Left lung (tissue), 14 donors: ENCODE measurements at places on chromosomes 7 and 10. TPM values are rescaled to one million over a fixed set of nuclear protein-coding genes. Genes with fewer than 3 reads are reported as not detected.

ITPRID1 gene
- 0.09 TPM for polyA plus RNA-seq

ATAD1 gene
- polyA plus RNA-seq: 51.3 TPM

GRCh38 chr7:74396993-74397392 is 56.7 kb upstream of the GTF2IRD1 start:
- no peak for DNase-seq

DNA sequence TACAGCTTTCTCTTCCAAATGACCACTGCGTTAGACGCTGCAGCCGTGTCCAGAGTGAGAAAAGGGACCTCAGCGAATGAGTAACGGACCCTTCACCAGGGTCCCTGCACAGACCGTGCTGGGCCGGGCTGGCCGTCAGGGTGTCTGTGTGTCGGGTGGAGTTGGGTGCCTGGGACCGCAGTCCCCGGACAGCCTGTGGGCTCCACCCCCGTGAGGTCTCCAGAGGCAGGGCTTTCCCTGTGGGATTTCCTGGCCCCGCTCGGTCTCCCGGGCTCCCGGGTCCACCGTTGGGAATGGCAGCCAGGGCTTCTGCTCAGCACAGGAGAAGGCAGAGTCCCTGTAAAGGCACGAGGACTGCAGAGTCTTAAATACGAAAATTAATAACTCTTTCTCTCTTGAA is 509.7 kb downstream of the TCERG1L start:
- DNase-seq: no peak

DNA sequence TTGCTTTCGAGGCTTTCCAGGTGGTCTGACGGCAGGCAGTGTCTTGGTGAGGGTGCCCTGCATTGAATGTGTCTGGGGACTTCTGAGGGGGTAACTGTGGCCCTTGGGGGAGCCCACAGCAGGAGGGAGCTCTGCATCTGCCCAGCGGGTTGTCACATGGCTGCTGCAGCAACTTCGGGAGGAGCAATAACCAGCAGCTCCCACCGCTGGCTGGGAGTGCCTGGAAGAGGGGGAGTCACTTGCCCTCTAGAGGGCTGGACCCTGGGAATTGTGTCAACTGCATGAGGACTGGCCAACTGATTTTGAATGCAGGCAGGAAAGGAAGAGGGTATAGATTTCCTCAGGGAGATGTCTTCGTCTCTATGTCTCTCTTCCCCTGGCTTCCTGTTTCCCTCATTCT is 26.4 kb downstream of the C10orf120 start:
- DNase-seq: no peak

DNA sequence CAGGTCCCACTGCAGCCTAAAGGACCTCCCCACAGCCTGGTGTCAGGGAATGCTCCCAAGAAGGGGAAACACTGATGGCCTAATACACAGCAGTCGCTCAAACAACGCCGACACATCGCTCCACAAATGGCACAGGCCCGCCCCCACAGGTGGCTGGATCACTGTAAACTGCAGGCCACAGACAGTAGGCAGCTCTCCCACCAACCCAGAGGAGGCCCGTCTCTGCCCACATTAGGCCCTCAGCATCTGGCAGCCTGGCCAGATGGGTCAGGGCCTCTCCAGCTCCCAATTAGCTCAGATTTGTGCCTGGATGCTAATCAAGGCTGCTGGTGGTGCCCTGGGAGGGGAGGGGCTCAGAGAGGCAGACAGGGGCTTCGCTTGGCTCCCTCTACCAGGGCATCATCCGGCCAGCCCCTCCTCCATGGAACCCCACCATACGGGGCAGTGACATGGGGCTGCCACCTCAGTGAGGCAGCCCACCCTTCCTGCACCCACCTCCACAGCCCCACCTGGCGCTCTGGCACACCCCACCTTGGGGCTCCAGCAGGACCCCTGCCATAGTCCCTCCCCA is 42.7 kb downstream of the CAMK2B start:
- DNase-seq: no peak

DNA sequence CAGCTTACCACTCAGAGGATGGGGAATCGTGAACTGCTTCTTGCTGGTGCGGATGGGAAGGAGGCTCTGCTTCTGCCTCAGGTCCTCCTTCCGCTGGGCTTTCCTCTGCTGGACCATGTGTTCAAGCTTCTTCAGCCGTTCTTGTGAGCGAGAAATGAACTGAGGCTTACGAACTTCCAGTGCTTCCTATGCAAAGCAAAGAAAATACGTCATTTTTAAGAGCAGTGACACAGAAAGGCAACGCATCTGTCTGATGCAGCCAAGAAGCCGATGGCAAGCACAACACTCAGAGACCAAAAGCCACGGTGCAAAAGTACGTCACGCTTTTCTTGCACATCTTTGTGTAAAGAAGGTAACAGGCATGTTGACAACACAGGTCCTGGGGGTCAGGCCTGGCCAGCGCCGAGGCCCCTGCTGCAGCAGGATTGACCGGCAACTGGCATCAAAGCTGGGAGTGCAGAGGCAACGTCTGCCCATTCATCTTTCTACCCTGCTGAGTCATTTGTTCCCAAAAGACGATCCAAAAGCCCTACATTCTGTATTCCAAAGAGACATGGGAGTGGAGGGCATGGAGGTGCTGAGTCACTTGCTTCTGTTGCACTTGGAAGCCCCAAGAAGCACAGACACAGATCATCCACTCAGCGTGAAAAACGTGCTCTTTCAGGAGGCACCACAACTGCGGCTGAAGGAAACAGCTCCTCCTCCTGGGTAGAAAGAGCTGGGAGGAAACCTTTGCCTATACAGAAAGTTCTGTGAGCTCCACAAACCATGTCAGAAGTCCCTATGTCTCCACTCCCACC is 71.0 kb upstream of the ADAM12 start:
- DNase-seq: no peak

GRCh38 chr7:102897856-102898531 is 14.8 kb upstream of the LRRC17 start:
- DNase-seq: no peak

- no peak for DNase-seq
These were observed 18.3 kb upstream of the PODXL start for GRCh38 chr7:131574741-131575140.

DNA sequence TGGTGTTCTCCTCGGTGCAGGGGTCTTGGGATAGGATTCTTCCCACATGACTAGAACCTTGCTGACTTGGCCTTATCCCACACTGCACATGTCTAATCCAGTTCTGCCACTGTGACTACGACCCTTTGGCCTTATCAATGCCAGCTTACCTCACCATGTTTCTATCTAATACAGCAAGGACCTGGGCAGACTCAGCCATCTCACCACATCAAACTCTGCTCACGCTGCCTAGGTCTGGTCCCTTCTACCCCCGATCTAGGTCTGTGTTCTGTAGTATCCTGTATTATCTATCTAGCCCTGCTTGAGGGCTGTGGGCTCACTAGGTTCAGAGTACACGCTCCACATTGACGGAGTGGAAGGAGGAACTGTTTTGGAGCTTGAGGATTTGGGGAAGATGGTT is 282.4 kb downstream of the HPSE2 start:
- no peak for DNase-seq

DNA sequence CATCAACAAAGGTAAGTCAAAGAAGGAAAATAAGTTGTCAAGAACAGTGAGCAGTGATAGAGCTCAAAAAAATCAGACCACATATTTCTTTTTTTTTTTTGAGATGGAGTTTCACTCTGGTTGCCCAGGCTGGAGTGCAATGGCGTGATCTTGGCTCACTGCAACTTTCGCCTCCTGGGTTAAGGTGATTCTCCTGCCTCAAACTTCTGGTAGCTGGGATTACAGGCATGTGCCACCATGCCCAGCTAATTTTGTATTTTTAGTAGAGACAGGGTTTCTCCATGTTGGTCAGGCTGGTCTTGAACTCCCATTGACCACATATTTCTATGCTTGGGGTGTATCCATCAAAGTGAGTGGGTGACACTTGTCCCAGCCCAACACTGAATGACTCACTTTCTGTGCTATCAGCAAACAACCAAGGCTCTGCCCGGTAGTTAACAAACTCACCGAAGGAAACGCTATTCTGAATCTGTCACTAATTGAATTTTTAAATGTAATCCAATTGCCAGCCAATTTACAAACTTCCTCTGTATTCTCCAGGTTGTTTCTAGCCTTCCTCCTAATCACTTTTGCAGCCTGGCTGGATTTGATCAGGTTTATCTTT is 19.6 kb upstream of the SMNDC1 start:
- DNase-seq: no peak

DNA sequence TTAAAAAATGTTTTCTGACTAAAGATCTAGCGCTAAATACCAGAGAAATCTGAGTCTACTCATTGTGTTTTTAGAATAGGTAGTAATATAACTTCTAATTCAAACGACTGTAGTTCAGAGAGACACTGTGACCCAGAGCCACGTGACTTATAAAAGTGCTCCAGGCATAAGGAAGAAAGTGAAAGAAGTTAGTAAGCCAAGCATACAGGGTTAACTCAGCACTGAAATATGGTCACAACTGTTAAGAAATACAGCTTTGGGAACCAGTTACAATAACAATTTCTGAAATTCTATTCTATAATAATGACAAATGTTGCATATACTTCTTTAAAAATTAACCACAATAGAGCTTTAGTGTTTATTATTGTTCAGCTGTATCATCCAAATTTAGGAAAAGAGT is 119.1 kb downstream of the TFEC start:
- no peak for DNase-seq
